A172 (cell line): ENCODE measurements at places on chromosomes 1 and 21.

DNA sequence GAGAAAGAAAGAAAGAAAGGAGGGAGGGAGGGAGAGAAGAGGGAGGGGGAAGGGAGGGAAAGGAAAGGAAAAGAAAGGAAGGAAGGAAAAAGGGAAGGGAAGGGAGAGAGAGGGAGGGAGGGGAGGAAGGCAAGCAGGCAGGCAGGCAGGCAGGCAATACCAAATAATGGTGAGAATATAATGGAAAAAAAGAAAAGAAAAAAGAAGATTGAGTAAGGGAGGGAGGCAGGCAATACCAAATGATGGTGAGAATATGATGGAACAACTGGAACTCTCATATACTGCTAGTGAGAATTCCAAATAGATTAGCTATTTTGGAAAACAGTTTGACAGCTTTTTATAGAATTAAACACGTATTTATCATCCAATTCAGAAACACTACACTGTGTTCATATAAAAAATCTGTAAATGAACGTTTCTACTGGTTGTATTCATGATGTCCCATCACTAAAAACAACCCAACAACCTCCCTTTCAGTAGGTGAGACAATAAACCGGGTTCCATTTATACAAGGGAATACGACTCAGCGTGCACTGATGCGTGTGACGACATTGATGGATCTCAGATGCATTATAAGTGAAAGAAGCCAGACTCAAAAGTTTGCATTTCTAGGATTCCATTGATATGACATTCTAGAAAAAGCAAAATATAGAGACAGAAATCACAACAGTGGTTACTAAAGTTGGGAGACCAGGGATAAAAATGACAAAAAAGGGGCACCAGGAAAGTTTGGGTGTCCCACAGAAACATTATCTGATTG is 226.4 kb downstream of the DSCAM start:
- DNase-seq, result no peak

DNA sequence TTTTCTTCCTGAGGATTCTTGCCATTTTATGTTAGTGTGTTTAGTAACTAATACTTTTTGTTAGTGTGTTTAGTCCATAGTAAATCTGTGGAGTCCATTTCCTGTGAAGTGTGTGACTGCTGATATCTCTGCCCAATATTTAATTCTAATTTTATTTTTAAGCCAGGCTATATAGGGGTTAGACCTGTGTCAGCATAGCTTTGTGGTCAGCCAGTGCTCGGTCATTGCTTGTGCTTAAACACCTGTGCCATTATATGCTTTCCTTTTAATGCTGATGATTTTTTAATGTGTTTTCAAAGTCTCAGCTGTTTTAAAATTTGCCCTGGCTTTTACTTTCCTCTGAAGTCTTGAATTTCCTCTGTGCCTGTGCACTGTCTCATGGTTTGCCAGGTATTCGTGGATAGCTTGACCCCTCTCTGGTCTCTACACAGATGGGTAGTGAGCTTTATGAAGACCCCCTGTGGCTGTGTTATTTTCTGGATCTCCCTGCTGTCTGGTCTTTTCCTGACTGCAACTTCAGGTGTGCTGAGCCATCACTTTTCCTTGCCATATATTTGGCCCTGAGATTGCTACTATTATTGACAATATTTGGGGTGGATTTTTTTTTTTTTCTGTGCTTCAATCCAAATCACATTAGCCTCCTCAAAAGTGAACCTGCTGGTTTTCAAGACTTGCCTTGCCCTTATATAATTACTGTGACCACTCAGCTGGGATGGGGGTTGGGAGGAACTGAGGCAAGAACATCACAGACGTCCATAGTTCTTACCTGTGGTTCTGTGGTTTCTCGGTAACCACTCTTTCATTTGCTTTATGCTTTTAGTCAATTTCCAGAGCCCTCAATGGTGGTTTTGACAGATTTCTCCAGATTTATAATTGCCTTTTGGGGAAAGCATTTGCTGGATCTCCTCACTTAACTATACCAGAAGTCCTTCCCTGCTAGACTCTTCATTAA is 59.6 kb downstream of the RPS6KC1 start:
- no peak for DNase-seq

GRCh38 chr1:74502432-74502831 is 10.0 kb downstream of the LRRC53 start:
- DNase-seq, result peak; percentile 49

DNA sequence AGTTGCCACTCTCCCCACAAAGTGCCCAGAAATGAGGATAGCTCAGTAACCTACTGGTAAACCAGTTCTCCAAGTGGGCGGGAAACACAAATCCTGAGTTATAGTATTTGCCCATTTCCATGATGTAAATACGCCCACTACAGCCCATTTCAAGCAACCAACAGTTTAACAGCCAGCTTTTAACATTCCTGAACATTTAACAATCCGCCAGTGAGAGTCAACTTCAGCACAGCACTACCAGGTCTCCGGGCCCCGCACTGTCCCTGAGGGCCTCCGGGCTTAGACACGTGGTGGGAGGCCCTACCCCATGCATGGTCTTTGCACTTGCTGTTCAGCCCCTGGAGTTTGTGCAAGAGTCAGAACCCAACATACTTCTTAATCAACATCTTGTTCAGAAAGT is 132.0 kb upstream of the CTTNBP2NL start:
- no peak for DNase-seq

GRCh38 chr1:234541286-234541975 is 62.5 kb upstream of the TARBP1 start:
- DNase-seq, result no peak

GRCh38 chr1:181014477-181015250 is 8.0 kb downstream of the STX6 start:
- DNase-seq, result no peak

DNA sequence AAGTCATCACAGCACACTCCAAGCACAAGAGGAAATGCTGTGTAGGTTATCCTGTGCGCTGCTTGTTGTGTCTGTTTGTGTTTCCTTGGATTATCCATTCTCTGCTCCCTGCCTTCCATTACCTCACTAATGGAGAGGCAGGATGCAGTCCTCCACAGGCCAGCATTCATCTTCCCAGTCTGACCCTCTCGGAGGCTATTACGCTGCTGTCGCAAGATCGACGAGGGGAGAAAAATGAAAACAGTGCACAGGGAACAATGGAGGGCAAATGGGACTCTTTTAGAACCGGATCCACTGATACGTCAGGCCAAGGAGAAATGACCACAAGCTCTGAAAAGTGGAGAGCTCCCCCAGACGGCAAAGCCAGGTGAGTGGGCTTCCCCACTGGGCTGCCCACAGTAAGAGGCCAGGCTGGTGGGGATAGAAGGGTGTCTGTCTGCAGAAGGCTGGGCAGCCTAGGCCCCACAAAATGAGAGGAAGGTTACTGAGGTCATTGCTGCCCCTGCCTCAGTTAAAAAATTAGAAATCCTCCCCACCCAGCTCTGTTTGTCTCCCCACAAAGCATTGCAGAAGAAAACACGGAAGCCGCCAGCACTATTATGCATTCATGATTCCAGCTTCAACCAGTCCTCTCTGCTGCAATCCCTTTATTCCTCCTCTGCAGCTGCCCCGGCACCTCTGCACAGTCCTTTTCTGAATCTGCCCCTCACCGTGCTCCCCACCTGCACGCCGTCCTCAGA is 21.7 kb downstream of the LRRN2 start:
- no peak for DNase-seq

- DNase-seq, result no peak
These were observed 316.3 kb downstream of the KCNH1 start for GRCh38 chr1:210817385-210818275.

DNA sequence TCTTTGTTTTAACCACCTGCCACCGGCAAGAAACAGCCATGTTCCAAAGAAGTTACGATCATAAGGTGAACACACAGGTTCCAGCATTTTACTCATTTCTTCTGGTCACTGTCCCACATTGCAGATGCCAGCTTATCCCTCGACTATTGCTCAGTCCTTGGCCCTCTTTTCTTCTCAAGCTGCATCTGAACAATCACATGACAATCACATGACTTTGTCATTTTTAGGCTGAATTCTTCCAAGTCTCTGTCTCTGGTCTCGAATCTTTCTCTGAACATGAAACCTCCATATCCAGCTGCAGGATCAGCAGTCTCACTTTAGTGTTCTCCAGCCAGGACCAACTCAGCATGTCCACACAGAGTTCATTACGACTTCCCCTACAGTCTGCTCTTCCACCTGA is 53.8 kb downstream of the UTP25 start:
- DNase-seq, result no peak

GRCh38 chr1:200428482-200429205 is 18.8 kb upstream of the ZNF281 start:
- DNase-seq, result peak; percentile 25

DNA sequence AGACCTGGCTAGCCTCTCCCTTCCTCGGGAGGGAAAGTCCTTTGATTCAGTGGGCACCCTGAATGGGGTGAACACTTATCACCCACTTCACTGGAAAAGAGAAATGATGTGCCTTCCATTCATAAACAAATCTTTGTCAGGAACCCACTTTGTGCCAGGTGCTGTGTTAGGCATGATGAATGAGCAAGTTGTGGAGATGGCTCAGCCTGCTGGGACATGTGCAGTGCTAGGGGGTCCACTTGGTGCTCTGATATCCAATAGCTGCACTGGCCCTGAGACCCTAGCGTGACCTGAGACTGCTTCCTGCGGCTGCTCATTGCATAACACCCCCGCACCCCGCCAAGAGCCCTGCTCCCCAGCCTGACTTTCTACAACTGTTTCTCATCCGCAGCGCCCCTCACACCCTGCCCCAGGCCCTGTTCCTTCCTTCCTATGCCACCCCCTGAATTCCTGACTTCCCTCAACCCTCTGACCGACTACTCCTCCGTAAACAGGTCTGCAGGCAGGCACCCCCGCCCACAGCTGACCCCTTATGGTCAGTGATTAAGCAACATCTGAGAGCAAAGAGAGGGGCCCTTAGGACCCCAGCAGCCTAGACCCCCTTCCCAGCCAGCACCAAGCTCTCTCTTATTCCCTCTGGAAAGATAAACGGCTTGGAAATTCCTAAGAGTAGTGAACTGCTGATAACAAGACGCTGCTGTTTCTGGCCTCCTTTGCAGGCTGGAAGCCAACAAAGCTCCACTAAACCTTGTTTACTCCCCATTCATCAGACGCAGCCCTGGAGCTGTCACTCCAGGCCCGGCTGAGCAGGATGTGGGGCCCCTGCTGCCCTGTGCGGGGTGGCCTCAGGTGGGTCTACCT is 12.9 kb downstream of the CSRP1 start:
- peak; percentile 78 for DNase-seq

- DNase-seq, result no peak
These were observed 51.0 kb upstream of the IKBKE start for GRCh38 chr1:206419250-206419649.

DNA sequence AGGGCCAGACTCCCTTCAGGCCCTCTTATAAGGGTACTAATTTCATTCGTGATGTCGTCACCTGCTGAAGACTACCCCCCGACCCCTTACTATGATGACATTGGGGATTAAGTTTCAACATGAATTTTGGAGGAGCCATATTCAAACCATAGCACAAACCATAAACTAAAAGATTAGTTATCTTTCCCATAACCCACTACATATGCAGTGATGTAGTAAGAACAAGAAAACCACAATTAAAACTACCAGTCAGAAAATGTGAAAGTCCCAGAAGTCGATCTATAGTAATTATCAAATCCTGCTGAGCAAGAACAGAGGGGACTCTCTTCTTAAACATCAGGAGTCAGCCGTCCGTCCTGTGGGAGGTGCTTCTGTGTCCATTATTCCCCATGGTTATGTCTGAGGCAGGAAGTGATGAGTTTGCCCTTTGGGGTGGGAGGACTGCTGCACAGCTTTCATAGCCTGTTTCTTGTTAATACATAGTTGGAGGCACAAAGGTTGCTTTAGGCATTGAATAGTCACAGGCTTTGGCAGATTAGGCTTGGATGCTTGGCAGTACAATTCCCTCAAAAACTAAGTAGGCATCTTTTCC is 35.9 kb upstream of the PTGFRN start:
- DNase-seq, result no peak

DNA sequence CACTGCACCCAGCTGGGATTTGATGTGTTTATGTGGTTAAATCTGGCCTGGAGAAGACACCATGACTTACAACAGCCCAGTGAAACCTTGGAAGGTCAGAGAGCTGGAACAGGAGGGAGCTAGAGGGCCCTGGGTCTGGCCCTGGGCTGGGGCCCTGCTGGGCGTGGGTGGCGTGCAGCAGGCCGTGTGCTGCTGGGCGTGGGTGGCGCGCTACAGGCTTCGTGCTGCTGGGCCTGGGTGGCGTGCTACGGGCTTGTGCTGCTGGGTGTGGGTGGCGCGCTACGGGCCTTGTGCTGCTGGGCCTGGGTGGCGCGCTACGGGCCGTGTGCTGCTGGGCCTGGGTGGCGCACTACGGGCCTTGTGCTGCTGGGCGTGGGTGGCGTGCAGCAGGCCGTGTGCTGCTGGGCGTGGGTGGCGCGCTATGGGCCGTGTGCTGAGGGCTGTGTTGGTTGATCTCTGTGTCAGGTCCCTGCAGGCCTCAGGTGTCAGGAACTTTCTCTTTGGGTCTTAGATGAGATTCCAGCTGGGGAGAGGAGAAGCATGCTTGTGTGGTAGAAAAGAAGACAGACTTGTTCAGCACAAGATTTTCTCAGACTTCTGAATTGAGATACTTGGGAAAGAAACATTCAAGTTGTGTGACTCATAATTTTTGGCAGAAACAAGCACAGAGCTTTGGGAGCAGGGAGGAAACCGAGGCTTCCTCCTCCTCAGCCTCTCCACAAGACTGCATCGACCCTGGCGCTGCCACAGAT is 66.0 kb downstream of the COL18A1 start:
- peak; percentile 88 for DNase-seq

- no peak for DNase-seq
These were observed 39.3 kb downstream of the NCF2 start for GRCh38 chr1:183550915-183551314.

GRCh38 chr1:192151176-192151575 is 7.1 kb upstream of the RGS18 start:
- no peak for DNase-seq

DNA sequence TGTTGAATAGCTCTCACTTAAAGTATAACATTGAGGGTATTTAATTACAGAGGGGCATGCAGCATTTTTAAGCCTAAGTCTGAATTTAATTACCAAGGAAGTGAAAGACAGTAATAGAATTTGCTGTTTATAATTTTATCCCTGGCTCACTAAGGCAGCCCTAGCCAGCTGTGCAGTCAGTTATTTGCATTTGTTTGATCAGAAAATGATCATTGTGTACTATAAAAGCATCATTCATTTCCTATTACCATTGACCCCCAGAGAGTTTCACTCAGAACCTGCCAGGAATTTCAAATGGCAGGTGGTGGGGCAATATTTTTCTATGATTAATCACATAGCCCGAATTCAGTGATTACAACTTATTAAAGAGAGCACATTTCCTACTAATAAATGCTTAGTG is 277.1 kb upstream of the KAZN start:
- no peak for DNase-seq

- peak; percentile 89 for DNase-seq
These were observed 280.4 kb downstream of the SETD4 start for GRCh38 chr21:35779690-35780570.
